ENCODE measurements at places on chromosomes 3 and 15.

DNA sequence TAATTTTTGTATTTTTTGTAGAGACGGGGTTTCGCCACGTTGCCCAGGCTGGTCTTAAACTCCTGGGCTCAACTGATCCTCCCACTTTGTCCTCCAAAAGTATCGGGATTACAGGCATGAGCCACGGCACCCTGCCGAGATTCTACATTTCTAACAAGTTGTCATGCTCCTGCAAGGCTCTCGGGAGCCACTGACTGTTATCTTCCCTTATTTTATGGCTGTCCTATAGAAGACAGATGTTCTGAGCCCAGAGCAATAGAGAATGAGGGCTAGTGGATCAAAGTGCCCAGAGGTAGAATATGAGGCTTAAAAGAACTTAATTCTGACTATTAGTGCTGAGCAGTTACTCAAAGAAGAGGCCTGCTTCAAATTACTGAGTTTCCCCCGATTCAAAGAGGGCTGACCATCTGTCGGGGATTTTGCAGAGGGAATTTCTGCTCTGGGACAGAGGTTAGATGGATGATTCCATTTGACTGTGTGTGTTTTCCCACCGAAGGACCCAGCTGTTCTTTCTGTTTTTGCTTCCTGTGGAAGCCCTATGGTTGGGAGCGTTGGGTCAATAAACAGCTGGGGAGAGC lies 39.5 kb downstream of the ITPR1 start:
- DNase-seq, result no peak

DNA sequence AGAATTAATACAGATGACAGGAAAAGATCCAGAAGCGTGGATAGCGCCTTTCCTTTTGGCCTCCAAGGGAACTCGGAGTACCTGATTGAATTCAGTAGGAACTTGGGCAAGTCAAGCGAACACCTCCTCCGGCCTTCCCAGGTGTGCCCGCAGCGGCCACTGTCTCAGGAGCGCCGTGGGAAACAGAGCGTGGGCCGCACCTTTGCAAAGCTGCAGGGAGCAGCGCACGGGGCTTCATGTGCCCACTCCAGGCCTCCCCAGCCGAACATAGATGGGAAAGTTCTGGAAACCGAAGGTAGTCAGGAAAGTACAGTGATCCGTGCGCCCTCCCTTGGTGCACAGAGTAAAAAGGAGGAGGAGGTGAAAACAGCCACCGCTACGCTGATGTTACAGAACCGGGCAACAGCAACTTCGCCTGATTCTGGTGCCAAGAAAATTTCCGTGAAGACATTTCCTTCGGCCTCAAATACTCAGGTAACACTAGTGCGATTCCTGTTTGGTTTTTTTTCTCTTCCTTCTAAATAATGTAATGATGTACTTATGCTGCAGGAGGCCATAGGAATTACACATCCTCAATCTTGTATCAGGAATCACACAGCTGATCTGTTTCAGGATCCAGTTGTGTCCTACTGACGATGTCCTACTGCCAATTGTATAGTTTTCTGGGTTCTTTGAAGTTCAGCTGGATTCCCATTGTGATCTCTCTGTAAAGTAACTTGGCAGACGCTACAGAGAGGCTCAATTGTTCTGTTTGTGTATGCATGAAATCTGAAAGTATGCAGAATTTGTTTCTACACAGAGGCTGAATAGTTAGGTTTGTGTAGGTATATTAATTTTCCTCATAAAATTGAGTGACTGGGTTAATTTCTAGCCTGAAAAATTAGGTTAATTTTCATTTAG lies 63.1 kb downstream of the CGNL1 start:
- DNase-seq, result no peak

DNA sequence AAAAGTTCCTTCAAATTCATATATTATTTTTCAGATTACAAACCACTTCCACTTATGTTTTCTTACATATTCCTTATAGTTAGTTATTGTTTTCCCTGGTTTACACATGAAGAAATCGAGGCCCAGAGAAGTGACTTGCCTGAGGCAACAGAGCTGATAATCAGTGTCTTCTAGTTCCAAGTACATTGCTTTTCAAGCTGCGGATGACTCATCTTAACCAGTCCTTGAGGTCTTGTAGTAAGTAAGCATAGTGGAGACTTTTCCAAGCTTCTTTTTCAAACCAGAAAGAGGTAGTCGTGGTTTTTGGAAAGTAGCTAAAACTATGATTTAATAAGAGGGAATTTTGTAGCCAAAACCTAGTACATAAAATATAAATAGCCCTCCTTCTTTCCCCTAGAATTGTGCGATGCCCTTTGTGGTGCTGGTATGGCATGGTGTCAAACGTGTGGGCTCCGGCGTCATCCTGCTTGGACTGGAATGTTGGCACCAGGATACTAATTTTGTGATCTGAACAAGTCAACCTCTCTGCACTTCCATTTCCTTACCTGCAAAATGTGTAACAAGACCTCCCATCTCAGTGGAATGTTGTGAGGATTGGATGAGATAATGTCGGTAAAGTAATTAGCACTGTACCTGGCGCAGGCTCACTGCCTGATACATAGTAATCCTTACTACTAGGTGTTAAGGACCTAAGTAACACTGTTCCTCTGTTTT lies 19.0 kb upstream of the DLG1 start:
- DNase-seq, result no peak

- DNase-seq, result no peak
These were observed 43.7 kb upstream of the PRICKLE2 start for GRCh38 chr3:64268926-64269325.

DNA sequence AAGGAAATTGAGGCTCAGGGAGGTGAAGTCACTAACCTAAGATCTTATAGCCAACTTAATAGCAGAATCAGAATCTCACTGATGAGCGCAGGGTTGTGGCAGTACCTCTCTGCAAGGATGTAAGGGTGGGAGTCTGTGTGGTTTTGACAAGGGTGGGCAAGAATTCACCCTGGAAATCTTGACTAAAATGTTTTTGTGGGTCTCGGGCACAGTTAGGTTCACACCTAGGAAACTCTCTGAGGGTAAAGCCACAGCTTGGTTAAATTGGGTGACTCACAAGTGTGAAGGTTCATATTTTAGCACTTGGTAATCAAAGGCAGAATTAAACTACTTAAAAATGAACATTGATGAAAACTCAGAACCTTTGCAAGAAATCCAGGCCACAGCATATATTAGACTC lies 178.2 kb upstream of the EOMES start:
- DNase-seq, result no peak

DNA sequence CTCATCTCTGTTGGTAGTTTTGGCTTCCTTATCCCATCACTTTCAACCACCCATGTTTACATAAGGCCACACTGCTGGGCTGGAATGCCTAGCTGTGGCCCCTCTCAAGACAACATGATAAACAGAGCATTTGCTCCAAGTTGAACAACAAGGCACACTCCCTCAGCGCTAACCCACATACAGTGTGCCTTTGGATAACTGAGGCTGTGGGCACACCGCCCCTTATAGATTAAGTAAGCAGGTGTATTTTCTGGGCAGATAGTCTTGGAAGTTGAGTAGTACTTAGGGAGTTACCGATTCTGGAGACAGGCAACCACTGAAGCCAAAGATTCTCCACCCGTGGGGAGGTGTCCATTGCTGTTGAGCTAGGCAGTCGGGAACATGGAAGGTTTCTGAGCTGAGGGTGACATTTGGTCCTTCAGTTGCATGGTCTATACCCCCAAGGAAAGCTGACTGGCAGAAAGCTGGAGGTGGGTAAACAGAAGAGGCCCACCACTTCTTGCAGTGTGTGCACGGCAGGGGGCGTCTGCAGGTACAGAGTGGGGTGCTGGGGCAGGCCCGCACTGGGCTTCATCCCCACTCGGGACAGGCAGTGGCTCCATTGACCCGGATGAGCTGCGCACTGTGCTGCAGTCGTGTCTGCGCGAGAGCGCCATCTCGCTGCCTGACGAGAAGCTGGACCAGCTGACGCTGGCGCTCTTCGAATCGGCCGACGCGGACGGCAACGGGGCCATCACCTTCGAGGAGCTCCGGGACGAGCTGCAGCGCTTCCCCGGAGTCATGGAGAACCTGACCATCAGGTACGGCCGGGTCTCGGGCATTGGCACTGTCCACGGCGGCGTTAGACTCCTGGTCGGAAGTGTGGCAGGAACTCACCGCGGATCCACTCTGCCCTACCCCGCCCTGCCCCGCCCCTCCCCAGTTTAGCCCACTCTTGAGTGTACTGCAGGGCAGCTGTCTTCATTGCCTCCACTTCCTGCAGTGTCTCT lies 16.8 kb downstream of the NOX5 start:
- no peak for DNase-seq

DNA sequence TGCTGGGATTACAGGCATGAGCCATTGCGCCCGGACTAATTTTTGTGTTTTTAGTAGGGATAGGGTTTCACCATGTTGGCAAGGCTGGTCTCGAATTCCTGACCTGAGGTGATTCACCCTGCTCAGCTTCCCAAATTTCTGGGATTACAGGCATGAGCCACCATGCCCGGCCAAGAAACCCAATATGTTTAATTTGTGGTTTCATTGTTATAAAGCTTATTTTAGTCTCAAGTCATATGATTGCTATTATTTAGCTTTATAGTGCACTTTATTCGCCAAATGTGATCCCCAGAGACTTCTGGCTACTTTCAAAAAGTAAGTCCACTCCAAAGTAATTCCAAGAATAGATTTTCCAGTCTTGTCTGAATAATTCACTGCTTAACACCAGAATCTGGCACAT lies 19.3 kb upstream of the SLC4A7 start:
- no peak for DNase-seq

- no peak for DNase-seq
These were observed 24.2 kb downstream of the NMNAT3 start for GRCh38 chr3:139653582-139653981.

DNA sequence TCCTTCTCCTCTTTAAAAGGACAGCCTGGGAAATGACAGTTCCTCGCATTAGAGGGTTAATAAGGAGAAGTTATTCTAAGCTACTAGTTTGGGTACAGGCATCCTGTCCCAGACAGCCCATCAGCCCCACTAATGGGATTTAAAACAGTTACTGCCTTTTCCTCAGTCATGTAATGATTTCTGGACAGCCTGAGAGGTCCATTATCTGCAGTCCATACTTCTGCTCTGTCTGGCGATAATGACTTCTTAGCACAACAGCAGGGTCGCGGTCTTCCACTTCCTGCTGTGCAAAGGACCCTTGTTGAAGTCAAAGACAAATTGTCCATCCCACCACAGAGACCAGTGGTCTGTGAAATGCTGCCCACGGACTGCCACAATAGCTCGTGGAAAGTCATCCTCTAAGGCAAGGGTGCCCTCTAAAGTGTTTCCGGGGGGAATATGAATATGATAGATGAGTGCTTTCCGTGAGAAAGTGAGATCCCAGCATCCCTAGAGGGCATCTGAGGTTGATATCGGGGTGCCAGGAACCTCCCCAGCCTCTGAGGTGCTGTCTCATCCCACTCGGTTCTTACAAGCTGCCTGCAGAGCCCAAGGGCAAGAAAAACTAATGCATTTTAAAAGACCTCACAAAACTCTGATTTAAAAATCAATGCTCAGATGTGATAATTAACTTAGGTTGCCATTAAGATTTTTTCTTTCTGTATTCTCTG lies 100.7 kb downstream of the SHOX2 start:
- DNase-seq, result no peak

- no peak for DNase-seq
These were observed 116.9 kb downstream of the EPHA6 start for GRCh38 chr3:96931119-96931862.

- no peak for DNase-seq
These were observed 6.9 kb downstream of the MUC13 start for GRCh38 chr3:124927574-124928045.

DNA sequence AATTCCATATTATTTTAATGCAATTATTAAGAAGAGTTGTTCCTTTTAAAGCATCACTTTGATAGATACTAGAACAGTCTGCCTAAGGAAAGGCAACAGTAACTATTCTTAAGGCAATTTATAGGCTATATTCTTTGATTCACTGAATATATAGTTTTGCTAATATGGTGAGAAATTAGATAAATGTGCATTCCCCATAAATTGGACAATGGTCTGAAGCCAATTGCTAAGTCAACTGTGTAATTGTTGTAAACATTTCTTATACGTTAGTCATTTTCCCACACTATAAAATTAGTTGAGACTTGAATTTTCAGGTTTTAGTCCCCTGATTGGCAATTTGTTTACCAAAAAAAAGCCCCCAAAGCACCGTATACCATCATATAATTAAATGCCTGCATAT lies 263.0 kb upstream of the NECTIN3 start:
- DNase-seq, result no peak

DNA sequence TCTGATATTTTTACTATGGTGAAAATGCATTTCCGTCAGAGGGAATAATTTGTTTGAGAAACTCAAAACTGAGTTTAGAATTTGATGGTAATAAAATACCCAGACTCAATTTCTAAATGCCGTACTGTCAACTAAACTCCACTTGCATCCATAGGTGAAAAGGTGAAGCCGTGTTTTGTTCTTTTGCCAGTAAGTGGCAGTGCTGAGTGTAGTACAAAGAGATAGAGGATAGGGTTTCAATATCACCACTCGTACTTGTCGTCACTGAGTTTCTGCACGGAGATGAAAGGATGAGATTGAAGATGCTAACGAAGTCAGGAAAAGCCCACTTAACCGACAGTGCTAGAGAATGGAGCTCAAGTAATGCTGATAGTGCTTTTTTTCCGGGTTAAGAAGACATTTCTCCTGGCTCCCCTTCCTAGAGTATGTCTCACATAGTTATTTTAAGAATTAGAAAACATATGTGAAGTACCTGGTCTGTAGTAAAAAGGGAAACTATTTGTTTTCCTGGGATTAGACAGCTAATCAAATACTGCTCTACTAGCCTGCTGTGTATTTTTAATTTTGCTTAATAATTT lies 345.1 kb downstream of the IL5RA start:
- no peak for DNase-seq

- no peak for DNase-seq
These were observed 905 bp upstream of the SLC24A1 start for GRCh38 chr15:65620833-65621232.

GRCh38 chr3:126442094-126442855 lies 33.4 kb downstream of the ZXDC start:
- DNase-seq, result no peak

DNA sequence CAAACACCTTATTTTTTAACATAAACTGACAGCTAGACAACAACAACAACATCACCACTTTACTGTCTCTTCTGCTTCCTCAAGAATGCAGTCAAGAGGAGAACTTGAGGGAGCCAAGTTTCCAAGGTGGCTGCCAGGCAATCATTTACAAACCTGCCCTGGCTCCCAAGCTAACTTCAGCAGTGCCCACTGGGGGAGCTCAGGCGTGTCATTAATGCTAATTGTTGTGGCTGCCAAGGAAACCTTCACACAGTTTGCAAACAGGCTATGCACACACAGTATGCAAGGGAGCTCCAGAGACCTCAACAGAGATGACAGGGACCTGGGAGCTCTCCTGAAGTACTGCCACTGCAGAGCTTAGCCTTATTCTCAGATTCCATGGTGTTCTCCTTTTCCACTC lies 2.1 kb downstream of the DZIP1L start:
- DNase-seq, result no peak

GRCh38 chr15:88246666-88247446 lies 9.7 kb downstream of the NTRK3 start:
- DNase-seq, result peak; percentile 9

GRCh38 chr3:1469687-1470086 lies 376.9 kb downstream of the CNTN6 start:
- no peak for DNase-seq

DNA sequence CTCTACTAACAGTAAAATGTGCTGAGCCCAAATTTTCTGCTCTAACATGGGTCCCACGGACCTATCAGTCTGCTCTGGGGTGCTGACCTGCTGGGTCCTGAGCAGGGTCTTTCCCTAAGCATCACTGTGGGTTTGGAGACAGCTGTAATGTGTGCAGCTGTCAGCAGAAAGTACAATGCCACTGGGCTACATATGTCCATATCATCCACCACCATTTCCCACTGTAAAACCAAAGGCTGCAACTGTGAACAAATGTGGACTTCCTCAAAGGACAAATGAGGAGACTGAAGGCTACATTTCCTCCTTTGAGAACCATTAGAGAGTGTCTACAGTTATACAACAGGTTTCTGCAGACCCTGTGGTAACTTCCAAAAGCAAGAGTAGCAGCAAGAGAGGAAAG lies 33.8 kb upstream of the IP6K2 start:
- no peak for DNase-seq

All from glomerular endothelial cell (primary cell).